ENCODE measurements at places on chromosomes 7 and 10.

GRCh38 chr7:269721-270120 is 20.2 kb upstream of the FOXL3 start:
- no peak for DNase-seq

- no peak for DNase-seq
Measured at GRCh38 chr10:23362069-23362830, 17.7 kb upstream of the C10orf67 start.

DNA sequence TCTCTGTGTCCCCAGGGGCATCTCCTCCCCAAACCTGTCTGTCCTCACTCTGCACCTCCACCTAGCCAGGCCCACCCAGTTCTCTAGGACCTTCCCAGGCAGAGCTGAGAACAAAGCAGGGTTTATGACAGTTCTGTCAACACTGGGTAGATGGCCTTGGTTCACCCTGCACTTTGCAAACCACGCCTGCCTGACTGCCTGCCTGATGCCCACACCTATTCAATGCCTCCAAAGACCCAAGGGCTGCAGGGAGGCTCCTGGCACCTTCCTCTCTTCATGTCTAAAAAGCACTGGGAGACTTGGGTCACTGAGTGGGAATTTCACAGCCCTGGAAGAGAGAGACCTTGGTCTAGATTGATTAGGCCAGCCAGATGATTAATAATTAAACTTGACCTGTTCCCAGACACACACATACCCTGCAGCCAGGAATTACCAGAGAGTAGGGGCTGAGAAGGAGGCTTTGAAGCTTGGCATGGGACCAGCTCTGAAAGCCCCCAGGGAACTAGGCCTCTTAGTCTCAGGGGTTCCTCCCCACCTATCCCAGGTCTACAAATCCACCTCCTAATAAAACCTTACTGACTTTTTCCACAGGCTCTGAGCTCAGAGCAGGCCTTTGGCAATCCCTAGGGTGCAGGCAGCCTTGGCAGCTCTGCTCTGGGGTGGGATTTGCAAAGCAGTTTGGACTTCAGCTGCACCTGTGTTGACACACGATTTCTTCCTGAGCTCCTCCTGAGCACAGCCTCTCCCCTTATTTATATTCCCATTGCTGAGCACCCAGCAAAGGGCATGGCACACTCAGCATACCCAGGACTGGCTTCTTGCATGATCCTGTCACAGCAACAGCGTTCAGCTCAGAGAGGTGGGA is 25.7 kb upstream of the PDCD4 start:
- no peak for DNase-seq

GRCh38 chr10:129033340-129033739 is 433.7 kb upstream of the MGMT start:
- no peak for DNase-seq

- DNase-seq, result no peak
Measured at GRCh38 chr7:155298288-155298833, 683 bp downstream of the INSIG1 start.

DNA sequence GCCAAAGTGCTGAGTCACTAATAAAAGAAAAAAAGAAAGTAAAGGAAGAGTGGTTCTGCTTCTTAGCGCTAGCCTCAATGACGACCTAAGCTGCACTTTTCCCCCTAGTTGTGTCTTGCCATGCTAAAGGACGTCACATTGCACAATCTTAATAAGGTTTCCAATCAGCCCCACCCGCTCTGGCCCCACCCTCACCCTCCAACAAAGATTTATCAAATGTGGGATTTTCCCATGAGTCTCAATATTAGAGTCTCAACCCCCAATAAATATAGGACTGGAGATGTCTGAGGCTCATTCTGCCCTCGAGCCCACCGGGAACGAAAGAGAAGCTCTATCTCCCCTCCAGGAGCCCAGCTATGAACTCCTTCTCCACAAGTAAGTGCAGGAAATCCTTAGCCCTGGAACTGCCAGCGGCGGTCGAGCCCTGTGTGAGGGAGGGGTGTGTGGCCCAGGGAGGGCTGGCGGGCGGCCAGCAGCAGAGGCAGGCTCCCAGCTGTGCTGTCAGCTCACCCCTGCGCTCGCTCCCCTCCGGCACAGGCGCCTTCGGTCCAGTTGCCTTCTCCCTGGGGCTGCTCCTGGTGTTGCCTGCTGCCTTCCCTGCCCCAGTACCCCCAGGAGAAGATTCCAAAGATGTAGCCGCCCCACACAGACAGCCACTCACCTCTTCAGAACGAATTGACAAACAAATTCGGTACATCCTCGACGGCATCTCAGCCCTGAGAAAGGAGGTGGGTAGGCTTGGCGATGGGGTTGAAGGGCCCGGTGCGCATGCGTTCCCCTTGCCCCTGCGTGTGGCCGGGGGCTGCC is at the start of gene IL6:
IL6 (plus strand) TSS at position 294 of the 807 bp plus-strand sequence; CDS start at position 357, 63 bp downstream.
- no peak for DNase-seq

GRCh38 chr10:21521751-21522533 is 3.5 kb downstream of the SKIDA1 start:
- DNase-seq, result no peak

DNA sequence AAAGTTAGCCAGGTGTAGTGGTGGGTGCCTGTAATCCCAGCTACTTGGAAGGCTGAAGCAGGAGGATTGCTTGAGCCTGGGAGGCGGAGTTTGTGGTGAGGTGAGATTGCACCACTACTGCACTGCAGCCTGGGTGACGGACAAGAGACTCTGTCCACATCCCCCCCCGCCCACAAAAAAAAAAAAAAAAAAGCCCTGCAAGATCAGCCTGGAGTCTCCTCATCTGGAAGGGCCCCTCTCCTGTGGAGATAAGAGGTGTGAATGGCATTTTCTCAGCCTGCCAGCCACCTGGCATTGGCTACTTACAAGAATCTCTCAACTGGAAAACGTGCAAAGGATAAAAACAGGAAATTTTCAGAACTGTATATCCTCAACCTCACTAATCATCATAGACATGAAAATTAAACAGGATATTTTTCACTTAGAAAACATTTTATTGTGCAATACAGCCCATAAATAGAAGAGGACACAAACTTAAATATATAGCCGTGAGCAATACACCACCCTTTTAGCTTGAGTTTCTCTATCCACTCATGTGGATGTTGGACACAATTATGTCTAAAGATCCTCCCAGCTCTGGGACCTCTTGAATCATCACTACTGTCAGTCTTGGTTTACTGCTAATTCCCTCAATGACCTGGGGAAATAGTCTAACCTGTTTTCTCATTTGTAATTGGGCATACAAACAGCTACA is 11.3 kb upstream of the TSPAN15 start:
- no peak for DNase-seq

Data from stimulated activated CD4-positive, alpha-beta T cell treated with anti-CD3 and anti-CD28 coated beads, TNF-alpha, amount 100 ng/mL, for 24 hours (primary cell).